ENCODE measurements at places on chromosomes 13 and 19.

DNA sequence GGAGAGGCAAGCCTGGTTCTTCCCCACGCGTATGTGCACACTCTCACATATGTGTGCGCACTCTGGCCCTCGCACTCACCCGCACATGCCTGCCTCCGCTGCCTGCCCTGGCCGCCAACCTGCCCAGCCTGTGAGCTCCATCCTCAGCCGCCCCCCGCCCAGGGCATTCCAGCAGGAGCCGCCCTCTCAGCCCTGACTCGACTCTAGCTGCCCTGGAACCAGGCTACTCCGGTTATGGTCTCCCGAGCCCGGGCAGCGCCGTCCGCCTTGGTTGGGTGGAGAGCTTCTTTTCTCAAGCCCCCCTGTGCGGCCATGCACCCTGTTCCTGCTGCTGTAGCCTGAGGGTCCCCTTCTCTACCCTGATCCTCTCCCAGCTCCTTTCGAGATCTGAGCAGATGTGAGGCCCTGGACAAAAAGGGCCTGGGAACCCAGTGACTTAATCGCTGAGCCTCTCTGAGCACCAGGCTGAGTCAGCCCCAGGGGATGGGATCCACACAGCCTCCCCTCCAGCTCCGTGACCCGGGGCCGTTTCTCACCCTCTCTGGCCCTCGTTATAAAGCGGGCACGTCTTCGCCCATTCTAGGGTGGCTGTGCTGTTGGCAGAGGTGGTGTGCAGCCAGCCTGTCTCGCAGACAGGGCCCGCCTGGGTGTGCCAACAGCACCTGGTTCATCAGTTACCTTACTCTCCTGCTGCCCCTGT is 191.5 kb downstream of the TEX29 start:
- no peak for DNase-seq

DNA sequence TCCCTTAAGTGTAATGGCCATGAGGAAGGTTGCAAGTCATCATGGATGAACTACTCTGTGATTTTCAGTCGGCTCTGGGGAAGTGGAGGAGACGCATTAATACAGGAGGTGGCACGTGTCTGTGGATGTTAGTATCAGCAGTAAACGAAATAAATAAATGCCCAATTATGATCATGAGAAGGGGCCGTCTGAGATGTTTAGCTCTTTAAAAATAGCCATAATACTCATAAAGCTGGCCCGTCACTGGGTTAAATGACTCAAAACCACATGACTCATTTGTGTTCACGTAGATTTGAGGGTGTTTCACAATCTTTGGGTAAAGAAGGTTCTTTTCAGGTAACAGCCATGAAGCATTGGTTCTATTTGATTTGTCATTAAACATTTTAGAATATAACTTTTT is 620.6 kb downstream of the GPC6 start:
- no peak for DNase-seq

DNA sequence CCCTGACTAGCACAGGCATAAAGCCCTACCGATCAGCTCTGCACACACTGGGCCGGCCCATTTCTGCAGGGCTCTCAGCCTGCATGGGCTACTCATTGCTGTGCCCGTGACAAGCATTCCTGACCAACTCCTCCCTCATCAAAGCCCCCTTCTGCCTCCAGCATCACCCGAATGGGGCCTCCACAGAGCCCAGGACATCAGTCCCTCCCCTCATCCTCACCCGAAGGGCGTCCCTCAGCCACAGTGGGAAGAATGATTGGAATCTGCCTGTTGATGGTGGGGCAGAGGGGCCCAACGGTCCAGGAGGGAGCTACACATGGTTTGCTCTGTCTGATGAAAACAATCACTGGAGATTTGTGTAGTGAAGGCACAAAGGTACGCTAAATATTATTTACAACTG is 43.8 kb downstream of the SERP2 start:
- no peak for DNase-seq

GRCh38 chr19:32537580-32537979 is 43.4 kb upstream of the PDCD5 start:
- DNase-seq = no peak

DNA sequence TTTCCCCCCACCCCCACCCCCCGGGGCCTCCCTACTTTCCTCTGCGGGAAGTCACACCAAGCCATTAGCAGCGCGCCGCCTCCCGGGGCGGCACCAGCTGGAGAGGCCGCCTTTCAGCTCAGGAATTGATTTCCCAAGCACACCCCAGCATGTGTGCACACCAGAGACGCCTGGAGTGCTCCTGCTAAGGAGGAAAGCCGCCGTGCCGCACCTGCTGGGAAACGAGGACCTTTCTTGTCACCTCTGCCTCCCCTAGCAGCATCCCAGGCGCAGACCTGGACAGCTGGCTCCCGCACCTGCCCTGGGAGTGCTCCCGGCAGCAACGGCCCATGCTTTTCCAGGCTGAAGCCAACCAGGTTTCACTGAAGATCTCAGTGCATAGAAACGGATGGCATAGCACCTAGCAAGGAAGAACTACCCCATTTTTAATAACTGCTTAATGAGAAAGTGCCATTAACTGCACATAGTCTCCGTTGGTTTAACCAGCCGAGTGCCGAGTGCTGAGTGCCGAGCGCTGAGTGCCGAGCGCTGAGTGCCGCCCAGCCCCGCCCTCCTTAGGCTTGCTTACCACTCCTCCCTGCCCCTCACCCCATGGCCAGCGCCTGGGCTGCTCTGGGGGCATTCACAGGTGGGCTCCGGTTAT is 165.0 kb downstream of the USP12 start:
- DNase-seq = no peak

DNA sequence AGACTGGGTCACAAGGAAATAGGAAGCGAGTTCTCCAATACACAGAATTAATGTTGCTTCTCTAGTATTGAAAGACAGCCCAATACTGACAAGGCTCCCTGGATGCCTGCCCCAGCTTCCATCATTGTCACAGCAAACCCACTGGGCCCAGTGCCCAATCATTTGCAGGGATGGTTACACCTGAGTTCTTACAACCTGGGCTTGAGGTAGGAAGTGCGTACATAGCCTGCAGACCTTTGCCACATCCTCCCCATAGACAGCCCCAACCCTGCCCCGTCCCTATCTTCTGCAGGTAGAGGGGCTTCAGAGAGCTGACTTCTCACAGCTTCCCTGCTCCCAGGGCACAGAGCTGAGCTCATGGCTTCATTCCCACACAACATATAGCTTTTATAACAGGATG is 108.1 kb upstream of the UBL3 start:
- peak; percentile 28 for DNase-seq

DNA sequence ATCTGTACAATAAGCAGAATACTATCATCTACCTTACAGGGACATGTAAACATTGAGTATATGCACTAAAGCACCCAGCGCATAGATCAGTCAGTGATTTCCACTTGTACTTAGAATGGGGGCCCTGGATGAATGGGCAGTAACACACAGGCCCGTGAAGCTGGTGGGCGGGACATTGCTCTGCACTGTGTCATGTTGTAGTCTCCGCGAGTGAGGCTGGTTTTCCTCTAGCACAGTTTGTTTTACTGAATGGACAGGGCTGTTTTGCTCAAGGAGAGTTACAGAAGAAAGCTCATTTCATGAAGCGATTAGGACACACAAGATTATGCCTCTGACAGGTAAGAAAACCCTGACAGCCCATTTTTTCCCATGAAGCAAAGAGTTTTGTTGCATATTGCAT is 86.4 kb upstream of the SOX21 start:
- no peak for DNase-seq

GRCh38 chr19:35715981-35716800 is 1.6 kb upstream of the KMT2B start:
- no peak for DNase-seq

- DNase-seq = no peak
Measured at GRCh38 chr13:112734696-112735547, 45.1 kb downstream of the ATP11A start.

DNA sequence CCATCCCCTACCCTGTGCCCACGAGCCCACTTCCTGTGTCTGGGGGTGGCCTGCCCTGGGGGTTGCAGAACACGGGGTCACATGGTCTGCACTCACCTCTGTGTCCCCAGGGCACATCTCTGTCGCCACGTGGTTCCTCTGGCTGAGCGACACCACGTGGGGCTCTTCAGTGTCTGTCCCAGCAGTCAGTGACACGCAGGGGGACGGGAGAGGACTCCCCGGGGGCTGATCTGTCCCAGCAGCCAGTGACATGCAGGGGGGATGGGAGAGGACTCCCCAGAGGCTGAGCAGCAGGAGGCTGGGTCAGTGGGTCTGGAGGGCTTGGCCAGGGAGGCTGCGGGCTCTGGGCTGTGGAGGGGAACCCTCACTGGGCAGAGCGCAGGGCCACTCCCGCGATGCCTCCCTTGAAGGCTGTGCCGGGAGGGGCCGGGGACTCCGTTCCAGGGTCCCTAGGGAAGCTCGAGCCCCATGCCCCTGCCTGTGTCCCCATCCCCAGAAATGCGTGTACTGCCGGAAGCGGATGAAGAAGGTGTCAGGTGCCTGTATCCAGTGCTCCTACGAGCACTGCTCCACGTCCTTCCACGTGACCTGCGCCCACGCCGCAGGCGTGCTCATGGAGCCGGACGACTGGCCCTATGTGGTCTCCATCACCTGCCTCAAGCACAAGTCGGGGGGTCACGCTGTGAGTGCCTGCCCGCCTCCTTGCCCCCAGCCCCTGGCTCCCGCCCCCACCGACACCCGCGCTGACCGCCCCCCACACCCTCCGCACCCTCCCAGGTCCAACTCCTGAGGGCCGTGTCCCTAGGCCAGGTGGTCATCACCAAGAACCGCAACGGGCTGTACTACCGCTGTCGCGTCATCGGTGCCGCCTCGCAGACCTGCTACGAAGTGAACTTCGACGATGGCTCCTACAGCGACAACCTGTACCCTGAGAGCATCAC is 174.8 kb downstream of the KDM4B start:
- no peak for DNase-seq

GRCh38 chr13:76471486-76471885 is 414.7 kb downstream of the KCTD12 start:
- no peak for DNase-seq

DNA sequence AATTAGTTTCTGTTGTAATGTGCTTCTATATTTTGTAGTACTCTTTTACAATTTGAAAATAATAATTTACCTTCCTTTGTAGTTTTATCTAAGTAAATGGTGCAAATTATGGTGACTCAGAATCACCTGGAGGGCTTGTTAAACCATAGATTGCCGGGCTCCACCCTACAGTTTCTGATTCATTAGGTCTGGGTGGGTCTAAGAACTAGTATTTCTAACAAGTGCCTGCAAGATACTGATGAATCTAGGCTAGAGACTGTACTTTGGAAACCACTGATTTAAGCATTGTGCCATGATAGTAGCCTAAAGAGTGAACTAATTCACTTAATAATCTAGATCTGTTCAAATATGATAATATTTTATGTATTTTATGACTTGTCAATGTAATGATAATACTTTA is 437.4 kb upstream of the SPRY2 start:
- no peak for DNase-seq

GRCh38 chr13:84137292-84137691 is 255.0 kb upstream of the SLITRK1 start:
- DNase-seq = peak; percentile 42

DNA sequence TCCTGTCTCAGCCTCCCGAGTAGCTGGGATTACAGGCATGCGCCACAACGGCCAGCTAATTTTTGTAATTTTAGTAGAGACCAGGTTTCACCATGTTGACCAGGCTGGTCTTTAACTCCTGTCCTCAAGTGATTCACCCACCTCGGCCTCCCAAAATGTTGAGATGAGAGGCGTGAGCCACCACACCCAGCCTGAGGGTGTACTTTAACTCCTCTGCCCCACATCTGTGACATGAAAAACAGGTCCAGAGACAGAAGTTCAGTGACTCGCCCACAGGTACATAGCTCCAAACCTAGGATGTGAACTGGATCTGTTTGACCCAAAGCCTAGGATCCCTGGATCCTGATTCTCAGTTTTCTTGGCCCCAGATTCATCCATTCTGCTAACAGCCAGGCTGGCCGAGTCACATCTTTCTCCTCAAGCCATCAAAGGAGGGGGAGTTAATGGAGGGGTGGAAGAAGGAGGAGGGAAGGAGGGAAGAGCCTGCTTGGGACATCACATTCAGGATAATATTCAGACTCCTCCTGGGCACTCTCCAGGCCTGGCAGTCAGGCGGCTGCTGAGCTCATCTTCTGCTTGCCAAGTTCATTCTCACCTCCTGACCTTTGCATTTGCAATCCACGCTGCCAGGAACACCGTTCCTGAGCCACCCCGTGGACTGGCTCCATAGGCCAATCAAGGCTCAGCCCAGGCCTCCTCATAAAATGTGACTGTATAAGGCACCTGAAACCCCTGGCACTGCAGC is 3.1 kb downstream of the SPC24 start:
- no peak for DNase-seq

GRCh38 chr13:29486551-29486950 is 108.9 kb downstream of the SLC7A1 start:
- no peak for DNase-seq

DNA sequence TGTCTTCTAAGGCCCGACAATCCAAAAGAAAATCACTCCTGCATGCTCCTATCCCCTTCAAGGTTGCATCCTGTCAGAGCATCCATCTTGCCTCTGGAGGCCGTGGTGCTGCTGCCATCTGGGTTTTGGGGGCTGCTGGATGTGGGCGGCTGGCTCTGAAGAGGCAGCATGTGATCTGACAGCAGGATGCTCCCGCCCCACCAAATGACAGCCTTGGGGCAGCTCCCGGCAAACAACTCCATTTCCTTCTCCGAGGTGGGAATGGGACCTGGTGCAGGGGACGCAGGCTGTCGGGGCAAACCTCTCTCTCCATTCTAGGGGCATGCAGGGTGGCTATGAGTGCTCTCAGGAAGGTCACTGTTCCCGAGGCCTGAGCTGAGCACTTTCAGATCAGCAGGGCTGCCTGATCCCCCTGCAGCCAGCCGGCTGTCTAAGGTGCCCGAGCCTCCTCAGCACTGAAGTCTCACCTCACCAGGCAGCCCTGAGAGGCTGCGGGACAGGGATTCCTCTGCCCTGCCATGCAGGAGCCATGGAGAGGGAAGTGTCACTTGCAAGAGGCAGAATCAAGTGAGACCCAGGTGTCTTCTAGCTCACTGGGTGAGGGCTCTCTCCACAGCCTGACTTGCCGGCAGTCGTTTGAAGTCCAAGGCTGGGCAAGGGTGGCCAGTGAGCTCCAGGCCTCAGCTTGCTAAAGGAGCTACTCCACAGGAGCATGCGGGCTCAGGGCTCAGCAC is 28.8 kb downstream of the TSSK6 start:
- DNase-seq = no peak

GRCh38 chr13:19155321-19155861 is 26.2 kb downstream of the TUBA3C start:
- no peak for DNase-seq

DNA sequence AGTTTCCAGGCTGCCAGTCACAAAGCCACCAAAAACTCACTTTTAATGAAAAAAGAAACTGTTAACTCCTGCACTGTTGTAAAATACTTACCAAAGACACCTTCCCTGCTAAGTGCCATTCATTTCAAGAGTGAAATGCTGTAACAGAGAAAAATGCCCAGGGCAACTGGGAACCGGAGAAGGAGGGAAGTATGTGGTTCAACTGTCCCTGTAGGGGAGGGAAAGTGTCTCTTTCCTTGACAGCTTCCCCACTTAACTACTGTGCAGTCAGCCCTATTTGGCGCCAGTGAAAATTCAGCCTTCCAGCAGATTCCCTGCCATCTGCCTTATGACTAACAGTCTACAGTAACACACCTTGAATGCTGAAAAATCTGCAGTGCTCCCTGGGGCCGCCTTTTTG is 789.0 kb downstream of the DIAPH3 start:
- no peak for DNase-seq

All from T-helper 22 cell (primary cell).